ENCODE measurements at places on chromosomes 16 and 17.

DNA sequence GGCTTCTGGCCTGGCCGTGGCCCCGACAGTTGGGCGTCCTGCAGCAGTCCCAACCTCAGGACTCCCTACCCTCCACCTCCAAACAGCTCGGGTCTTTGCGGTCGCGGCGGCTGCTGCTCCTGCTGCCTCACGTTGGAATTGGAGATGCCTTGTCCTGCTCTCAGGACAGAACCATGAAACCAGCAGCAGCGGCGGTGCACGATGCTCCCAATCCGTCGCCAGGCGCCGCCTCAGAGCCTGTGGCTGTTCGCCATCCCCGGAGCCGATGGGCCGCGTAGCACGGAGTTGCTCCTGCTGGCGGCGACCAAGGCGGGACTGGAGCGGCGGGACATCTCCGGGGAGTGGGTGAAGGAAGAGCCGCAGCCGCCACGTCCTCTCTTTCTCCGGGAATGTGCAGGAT is 1965.9 kb downstream of the TP53TG3F start:
- no peak for DNase-seq

DNA sequence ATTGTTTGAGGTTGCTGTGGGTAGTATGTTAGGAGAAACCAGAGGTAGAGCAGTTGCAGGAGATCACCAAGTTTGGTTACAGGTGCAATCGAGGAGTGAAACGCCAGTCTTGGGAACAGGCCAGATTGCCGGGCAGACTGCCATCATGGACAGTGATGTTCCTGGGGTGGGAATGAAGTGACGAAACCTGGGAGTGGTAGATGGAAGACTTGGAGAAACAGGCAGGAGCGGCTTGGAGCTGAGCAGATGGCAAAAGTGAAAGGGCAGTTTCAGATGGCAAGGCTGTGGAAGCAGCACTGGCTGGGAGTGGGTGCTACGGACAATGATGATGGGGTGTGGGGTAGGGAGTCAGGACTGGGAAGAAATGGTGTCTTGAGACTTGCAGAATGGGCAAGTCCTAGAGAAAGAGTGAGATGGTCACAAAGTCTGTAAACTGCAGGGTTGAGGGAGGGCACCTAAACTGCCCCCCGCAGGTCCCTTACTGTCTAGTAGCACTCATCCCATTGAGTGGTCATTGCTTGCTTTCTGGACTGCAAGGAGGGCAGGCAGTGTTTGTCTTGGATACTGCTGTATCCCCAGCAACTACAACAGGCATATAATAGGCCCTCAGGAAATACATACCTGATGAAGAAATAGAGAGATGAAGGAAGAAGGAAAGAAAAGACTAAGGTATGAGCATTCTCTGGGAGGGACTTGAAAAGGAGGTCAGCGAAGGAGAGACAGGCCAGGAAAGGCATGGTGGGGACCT is 29.5 kb upstream of the ULK2 start:
- peak; percentile 48 for DNase-seq

DNA sequence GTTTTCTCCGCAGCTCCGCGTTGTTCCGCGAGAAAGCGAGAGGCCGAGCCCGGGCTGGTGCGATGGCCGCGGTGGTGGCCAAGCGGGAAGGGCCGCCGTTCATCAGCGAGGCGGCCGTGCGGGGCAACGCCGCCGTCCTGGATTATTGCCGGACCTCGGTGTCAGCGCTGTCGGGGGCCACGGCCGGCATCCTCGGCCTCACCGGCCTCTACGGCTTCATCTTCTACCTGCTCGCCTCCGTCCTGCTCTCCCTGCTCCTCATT is 404 bp downstream of the EMC6 start:
- DNase-seq = no peak

DNA sequence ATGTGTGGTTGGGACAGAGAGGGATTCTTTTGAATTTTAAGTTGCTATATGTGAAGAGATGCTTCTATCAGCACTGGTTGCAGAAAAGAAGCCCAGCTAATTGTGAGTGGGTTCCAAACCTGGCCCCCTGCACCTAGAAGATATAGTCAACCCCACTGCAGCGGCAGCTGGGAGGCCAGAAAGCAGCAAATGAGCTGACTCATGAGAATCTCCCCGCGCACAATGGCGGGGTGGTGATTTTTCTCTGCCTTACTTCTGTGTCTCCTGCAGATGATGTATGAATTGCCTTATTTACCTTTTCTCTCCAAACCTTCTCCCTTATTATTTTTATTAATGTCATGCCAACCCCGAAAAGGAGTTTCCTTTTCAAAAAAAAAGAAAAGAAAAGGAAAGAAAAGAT is 89.7 kb downstream of the MAF start:
- no peak for DNase-seq

DNA sequence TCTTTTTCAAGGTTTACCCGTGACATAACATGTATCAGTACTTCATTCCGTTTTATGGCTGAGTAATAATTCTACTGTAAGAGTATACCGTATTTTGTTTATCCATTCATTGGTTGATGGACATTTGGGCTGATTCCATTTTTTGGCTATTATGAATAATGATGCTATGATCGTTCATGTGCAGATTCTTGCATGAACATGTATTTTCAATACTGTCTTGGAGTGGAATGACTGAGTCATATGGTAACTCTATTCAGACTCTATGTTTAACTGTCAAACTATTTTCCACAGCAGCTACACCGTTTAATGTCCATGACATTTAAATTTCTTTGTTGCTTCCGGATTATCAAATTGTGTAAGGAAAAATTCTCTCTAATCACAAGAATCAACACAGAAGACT is 17.9 kb downstream of the BFAR start:
- DNase-seq = no peak

GRCh38 chr17:35555691-35556090 is 4.9 kb downstream of the SLFN14 start:
- DNase-seq = no peak

GRCh38 chr17:38663964-38664644 is 10.7 kb downstream of the EPOP start:
- no peak for DNase-seq

DNA sequence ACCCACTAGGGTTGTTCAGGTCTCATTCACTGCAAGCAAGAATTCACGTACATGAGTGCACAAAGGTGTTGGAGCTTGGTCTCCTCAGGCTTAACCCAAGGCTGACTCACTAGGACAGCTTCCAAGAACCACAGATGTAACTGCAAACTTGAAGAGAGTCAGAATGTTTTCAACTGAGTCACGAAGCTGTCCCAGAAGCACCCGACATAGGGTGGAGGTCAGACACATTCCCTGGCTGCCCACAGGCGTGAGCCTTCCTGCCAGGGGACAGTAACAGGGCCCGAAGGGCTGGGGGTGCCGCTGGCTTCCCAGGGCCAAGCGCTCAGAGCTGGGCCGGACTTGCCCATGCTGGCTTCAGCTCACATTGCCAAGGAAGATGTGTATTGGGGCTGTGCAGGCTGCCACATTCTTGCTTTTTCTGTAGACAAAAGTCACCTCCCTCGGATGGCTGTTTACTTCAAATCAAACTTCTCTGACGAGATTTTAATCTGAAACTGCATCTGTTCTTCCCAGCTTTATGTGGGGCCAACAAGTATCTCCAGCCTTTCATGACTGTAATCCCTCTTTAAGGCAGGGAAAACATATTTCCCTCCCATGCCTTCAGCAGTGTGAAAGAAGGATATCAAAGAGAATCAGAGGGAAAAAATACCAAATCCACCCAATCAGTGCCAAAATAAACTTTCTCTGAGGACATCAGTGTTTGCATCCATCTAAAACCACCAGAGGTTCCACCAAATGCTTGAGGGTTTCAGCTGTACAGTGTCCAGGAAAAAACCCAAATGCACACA is 14.3 kb downstream of the CMTM3 start:
- no peak for DNase-seq
